Fibroblast of skin of scalp (primary cell): ENCODE measurements at places on chromosomes 1 and 21.

DNA sequence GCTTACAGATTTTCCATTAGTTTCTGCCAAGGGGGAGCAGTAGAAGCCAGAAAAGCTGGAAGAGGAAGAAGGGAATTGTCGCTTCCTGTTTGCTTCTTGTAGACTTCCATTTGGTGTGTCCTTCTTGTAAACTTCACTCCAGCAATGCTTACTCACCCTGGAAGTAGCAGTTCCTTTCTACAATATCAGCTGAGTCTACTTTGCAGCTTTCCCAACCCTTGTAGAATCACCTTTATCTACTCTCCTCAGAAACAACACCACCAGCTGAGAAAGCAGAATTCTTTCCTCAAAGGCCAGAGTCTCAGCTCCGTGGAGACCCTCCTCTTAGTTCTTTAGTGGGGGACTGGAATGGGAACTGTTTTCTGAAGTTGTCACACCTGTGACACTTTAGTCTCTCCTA lies 1136.7 kb upstream of the TMPRSS15 start:
- no peak for DNase-seq

GRCh38 chr1:198258491-198258890 lies 101.7 kb downstream of the NEK7 start:
- DNase-seq: peak; percentile 94

- DNase-seq: no peak
Observed at GRCh38 chr1:166133857-166134256, 32.9 kb downstream of the FAM78B start.

DNA sequence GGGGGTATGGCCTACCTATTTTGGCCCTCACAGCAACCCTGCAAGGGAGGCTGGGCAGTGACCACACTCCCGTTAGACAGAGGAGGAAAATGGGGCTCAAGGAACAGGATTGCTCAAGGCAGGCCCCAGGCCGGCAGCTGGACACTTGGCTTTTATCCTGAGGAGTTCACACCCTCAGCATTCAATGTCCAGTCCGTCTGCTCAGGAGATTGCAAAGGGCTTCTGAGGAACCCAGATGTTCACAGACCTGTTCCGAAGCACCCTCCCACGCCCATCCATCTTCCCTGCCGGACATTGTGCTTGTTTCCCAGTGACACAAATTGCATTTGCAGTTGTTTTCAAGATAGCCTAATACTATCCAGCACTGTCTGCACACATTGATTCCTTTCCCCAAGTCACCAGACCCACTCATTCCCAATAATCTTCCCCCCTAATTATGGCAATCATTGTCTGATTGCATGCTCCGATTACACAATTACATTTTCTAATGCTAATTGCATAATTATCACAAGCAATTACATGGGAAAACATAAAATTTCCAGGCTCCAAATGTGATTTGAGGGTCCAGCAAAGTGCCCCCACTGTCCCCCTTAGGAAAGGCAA lies 4.3 kb upstream of the UBL4B start:
- no peak for DNase-seq

- no peak for DNase-seq
Observed at GRCh38 chr21:43375006-43375836, 51.7 kb downstream of the SIK1 start.

- no peak for DNase-seq
Observed at GRCh38 chr1:26259578-26259977, 20.3 kb upstream of the SH3BGRL3 start.

GRCh38 chr1:183946320-183946613 lies 91.3 kb downstream of the COLGALT2 start:
- DNase-seq: no peak

DNA sequence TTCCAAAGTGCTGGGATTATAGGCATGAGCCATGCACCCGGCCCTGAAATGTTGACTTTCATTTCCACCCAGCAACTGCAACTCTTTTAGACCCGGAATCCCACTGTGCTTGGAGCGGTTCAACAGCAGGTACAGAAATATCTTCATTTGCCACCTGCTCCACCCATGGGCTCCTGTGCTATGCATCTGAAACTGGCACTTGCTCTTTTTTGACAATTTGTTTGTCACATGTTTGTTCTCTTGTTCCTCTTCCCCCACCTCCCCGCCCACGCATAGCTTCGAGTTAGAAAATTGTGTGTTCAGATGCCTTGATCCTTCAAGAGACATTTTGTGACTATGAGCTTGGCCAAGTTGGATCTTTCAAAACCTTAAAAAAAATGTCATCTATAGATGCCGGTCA lies 2.4 kb upstream of the IFNLR1 start:
- no peak for DNase-seq

DNA sequence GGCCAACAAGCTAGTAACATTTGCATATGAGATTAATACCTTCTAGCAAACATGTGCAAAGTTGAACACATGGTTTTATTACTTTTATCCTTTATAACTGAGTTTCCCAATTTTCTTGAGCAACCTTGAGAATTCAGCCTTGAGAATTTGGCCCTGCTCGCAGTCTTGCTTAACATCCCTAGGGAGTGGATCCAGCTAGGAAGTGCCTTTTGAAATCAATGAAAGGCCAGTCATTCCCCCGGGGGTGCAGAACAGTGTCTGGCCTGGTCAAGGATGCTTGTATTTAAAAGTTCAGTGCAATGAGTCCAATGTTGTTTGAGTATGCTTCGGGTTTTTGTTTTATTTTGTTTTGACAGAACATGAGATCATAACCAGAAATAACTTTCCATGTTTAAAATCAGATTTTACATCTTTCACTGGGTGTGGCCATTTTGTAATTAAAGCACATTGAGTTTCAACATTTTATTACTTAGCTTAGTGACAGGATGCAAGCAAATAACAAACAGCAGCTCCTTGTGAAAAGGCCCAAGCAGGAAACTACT lies 16.7 kb downstream of the PALMD start:
- DNase-seq: peak; percentile 68

DNA sequence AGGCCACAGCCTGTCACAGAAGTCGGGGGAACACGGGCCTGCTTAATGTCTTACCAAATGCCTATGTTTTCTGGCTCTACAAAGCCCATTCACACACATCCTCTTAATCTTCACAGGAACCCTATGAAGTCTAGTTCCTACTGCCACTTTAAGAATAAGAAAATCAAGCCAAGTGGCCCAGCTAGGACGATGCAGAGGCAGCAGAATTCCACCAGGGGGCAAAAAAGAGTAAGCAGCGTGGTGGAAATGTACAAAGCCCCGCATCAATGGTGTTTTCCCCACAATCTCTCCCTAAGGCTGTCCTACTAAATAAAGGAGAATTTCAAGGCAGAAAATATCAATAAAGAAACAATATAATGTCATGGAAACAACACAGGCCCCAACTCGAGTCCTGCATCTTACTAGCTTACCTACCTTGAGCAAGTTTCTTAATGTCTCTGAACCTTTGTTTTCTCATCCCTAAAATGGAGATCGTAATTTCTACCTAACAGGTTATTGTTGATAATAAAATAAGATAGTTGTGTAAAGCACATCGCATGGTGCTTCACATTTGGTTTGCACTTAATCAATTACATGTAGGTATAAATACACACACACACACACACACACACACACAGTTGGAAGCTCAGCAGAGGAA lies 21.4 kb downstream of the SEC16B start:
- DNase-seq: peak; percentile 70

GRCh38 chr1:34709547-34709946 lies 45.3 kb upstream of the GJB5 start:
- peak; percentile 4 for DNase-seq

GRCh38 chr1:13703128-13703513 lies 3.1 kb downstream of the PRDM2 start:
- no peak for DNase-seq

GRCh38 chr1:30412241-30413110 lies 310.9 kb downstream of the MATN1 start:
- DNase-seq: no peak

GRCh38 chr1:78069784-78070183 lies 24.0 kb downstream of the GIPC2 start:
- DNase-seq: no peak

DNA sequence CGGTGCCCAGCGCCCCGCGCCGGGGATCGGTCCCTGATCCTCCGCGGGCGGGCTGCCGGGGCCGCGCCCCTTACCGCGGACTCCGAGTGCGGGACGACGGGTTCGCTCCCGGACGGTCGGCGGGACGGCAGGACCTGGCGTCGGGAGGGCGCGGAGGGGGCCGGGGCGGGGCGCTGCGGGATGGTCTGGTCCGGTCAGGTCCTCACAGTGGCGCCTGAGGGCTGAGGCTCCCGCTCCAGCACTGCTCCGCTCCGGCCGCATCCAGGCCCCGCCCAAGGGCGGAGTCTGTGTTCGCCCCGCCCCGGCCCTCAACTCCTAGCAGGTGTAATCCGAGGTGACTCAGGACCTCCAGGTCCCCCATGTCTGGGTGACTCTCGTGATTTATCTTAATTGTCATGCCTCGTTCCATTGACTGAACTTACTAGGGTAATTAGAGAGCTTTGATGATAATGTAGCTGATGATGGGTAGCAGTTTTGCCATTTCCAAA lies at the start of gene RAB3B:
Gene RAB3B (minus strand): TSS at position 223 of the 488 bp plus-strand sequence. CDS start 13,583 bp downstream, outside the sequence.
- peak; percentile 65 for DNase-seq

DNA sequence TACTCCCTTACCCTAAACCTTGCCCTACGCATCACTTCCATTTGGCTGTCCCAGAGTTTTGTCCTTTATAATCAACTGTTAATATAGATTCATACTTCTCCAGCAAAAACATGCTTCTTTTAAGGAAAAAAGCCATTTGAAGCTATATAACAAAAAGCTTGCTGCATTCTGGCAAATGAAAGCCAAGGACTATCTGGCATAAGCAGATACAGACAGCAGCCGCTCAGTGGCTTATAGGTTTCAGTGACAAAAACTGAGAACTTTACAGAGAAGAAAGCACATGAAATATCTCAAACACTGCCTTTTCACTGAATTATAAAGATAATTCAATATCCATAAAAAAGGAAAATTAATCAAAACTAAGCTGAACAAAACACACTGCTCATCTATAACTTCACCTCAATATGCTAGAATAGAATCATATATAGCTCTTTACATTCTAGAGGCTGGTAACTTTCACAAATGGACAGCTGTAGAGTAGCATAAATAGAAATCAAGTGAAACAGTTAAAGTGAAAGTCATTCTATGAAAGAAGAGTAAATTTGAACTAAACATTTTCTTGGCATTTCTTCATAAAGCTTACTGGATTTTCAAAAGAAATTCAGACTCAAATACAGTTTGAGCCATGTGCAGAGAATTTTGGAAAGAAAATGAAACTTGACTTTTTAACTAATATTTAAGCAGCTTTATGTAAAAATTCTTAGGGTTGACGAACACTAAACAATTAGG lies 19.6 kb downstream of the CDC42BPA start:
- DNase-seq: no peak

GRCh38 chr1:4658643-4659628 lies 4.5 kb downstream of the AJAP1 start:
- DNase-seq: no peak

- no peak for DNase-seq
Observed at GRCh38 chr1:211605603-211606331, 26.8 kb upstream of the SLC30A1 start.

GRCh38 chr1:118828038-118828437 lies 160.1 kb downstream of the TBX15 start:
- peak; percentile 11 for DNase-seq

DNA sequence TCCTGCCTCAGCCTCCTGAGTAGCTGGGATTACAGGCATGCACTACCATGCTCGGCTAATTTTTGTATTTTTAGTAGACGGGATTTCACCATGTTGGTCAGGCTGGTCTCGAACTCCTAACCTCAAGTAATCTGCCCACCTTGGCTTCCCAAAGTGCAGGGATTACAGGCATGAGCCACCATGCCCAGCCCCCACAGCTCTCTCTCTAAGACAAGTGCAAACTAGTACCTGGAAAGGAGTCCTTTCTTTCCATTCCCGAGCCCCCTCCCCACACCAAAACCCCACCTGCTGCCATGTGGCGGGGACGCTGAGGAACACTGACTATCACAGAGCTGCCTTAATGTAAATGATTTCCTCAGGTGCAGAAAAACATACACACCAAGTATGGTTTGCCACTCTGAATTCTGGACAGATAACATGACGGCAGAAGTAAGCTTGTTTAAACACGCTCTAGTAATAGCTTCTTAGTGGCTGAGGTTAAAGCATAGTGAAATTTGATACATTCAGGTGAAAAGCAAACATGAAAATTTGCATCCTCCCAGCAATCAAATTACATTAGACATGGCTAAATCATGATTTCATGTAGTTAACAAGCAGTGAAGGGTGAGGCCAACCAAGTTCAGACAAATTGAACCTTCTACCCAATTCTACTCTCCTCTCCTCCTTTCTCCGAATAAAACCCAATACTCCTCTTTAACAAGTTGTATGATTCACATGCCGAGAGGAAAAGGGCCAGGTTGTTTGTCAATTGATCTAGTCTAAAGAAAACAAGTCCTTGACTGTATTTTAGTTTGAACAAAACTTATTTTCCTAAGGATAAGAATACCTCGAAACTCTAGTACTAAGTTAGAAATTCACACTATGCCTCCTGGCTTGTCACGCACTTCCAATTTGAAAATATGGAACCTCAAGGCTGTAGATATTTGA lies 19.8 kb downstream of the ERRFI1 start:
- DNase-seq: no peak

DNA sequence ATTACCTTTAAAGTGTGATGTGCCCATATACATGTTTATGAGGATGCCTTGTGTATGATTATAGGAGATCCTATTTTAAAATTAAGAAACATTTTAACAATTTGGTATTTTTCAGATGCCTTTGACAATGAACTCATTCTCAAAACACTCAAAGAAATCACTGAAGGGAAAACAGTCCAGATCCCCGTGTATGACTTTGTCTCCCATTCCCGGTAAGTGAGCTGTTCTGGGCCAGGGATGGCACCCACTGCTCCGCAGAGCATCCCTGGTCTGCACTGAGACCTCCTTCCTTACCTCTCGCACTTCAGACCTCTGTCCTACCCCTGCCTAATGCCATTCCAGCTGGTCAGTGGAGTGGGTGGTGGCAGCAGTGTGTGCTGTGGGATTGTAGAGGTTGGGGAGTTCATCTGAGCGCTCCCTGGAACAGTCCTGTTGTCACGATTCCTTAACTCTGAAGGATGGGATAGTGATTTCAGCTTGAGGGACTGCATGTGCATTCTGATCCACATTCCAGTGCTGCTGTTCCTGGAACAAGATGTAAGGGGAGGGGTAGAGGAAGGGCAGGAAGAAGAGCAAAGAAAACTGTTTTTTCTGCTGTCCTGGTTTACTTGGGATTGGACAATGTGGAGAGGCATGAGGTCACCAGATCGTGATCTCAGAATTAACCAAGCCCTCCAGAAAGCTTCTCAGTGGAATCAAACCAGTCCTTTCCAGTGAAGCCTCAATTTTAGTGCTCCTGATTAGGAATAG lies 63.9 kb downstream of the UCK2 start:
- DNase-seq: peak; percentile 86

DNA sequence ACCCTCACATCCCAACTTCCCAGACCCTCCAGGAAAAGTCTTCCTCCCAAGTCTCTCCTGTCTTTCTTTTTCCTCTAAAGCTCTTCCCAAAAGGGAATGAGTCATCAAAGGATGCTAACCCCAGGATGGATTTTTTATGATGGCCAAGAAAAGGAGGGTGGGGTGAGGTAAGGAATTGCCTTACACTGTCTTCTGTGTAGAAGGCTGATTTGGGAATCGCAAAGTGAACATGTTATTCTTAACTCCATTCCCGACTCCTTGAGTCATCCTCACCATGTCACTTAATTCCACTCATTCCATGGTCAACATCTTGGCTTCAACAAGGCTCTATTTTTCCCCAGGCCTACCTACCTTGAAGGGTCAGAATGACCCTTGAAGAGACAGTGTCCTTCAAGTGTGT lies 44.0 kb downstream of the TBX15 start:
- DNase-seq: peak; percentile 87

GRCh38 chr1:31181515-31182343 lies 58.0 kb downstream of the NKAIN1 start:
- peak; percentile 29 for DNase-seq

GRCh38 chr1:54602554-54602953 lies 20.8 kb downstream of the FAM151A start:
- DNase-seq: no peak
